T-helper 1 cell treated with Interleukin-12 subunit alpha and Interleukin-12 subunit beta and Interleukin-4 antibody, amounts not matched to agents 30 ng/mL and 1 ng/mL, for 36 hours (primary cell): ENCODE measurements at places on chromosomes 12 and 14. TPM values are rescaled to one million over a fixed set of nuclear protein-coding genes. Genes with fewer than 3 reads are reported as not detected.

The SP7 gene
- total RNA-seq, result 0.07 TPM in 1 of 2 replicates, not detected in the other

The OR6C2 gene
- total RNA-seq, result not detected in 2 replicates

The MCRS1 gene
- total RNA-seq, result 72.2 and 72.4 TPM in 2 replicates

The C14orf39 gene
- total RNA-seq, result not detected in 2 replicates

The FOXN3 gene
- total RNA-seq, result 110 and 112 TPM in 2 replicates

The MAP4K5 gene
- 20.6 and 22.0 TPM in 2 replicates for total RNA-seq

The ANG gene
- total RNA-seq, result 1.1 and 1.6 TPM in 2 replicates

The PTHLH gene
- not detected in 2 replicates for total RNA-seq
